ENCODE measurements at places on chromosomes 3 and 15.

DNA sequence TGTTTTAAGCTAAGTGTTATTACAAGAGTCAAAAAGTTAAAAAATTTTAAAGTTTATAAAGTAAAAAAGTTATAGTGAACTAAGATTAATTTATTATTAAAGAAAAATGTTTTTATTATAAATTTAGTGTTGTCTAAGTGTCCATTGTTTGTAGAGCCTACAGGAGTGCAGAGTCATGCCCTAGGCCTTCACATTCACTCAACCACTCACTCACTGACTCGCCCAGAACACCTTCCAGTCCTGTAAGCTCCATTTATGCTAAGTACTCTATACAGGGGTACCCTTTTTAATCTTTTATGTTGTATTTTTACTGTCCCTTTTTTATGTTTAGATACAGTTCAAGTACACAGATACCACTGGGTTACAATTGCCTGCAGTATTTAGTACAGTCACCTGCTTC lies 37.2 kb downstream of the EEFSEC start:
- peaks cover 15% of the 10 kb centered on the region for H3K4me1 ChIP-seq
- H3K27me3 ChIP-seq, result no peaks in the 10 kb centered on the region
- no peak overlapping the region for H3K4me3 ChIP-seq
- no peaks in the 10 kb centered on the region for H3K36me3 ChIP-seq

DNA sequence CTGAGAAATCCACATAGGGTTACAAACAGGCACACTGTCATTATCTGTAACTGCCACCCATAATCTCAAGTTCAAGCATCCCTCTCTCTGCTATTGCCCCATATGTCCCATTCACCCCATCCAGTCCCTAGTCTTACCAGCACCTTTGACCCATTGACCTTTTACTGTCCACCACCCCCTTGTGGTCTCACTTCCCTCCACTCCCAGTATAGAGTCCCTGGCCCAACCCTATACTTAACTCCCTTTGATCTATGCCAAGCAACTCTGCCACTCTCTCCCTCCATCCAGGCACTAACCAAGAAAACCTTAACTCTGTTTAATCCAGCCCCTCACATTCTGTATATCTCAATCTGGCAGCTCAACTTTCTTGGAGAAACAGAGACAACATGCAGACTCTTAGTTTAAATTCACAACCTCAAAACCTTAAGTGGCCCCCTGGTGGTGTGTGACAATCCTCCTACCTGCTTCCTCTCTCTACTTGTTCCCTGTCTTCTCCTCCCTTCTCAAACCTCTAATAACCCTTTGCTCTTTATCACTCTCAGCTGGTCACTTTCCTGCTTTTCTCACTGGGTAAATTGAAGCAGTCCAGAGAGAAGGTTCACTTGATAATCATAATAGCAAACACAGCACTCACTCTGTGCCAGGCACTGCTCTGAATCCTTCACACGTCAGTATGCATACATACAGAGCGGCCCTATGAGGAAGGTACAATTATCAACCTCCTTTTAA lies 162.7 kb downstream of the STT3B start:
- no peaks in the 10 kb centered on the region for H3K27me3 ChIP-seq
- DNase-seq, result no peak
- no peak overlapping the region for H3K27ac ChIP-seq
- no peak overlapping the region for H3K4me3 ChIP-seq

- no peak overlapping the region for H3K27ac ChIP-seq
- DNase-seq, result no peak
- no peaks in the 10 kb centered on the region for H3K27me3 ChIP-seq
Measured at GRCh38 chr3:175150812-175151401, 291.8 kb downstream of the NAALADL2 start.

- no peak overlapping the region for H3K27ac ChIP-seq
- no peaks in the 10 kb centered on the region for H3K4me1 ChIP-seq
- H3K4me3 ChIP-seq, result no peak overlapping the region
- H3K27me3 ChIP-seq, result no peaks in the 10 kb centered on the region
- no peak for DNase-seq
- H3K36me3 ChIP-seq, result no peaks in the 10 kb centered on the region
Measured at GRCh38 chr3:155984791-155985417, 114.5 kb downstream of the GMPS start.

DNA sequence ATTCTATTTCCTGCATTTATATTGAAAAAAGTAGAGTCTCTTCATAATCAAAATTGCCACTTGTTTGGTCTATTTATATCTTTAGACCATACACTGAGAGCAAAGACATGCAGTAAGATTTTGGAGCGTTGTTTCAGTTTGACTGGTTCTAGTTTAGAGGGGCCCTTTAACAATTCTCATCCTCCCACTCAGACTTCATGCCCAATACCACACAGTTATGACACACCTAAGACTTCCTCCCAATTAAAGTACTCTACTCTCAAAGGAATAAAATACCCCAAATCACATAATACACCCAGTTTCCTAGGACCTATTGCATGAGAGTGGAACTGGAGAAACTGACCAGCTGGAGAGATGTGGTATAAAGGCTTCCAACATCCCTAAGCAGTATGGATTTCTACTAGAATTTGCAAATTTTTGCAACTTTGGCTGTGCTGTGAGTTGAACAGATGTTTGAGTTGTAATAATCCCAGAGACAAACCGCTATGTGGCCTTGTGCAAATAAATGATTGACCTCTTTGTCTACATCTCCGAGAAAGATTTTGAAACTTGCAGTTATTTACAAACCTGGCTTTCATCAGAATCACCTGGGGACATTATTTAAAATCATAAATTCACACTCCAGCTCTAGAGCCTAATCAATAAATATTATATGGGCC lies 170.0 kb upstream of the ROBO2 start:
- no peak for DNase-seq
- H3K4me3 ChIP-seq, result no peak overlapping the region
- no peaks in the 10 kb centered on the region for H3K36me3 ChIP-seq
- H3K4me1 ChIP-seq, result no peaks in the 10 kb centered on the region
- H3K27ac ChIP-seq, result no peak overlapping the region

DNA sequence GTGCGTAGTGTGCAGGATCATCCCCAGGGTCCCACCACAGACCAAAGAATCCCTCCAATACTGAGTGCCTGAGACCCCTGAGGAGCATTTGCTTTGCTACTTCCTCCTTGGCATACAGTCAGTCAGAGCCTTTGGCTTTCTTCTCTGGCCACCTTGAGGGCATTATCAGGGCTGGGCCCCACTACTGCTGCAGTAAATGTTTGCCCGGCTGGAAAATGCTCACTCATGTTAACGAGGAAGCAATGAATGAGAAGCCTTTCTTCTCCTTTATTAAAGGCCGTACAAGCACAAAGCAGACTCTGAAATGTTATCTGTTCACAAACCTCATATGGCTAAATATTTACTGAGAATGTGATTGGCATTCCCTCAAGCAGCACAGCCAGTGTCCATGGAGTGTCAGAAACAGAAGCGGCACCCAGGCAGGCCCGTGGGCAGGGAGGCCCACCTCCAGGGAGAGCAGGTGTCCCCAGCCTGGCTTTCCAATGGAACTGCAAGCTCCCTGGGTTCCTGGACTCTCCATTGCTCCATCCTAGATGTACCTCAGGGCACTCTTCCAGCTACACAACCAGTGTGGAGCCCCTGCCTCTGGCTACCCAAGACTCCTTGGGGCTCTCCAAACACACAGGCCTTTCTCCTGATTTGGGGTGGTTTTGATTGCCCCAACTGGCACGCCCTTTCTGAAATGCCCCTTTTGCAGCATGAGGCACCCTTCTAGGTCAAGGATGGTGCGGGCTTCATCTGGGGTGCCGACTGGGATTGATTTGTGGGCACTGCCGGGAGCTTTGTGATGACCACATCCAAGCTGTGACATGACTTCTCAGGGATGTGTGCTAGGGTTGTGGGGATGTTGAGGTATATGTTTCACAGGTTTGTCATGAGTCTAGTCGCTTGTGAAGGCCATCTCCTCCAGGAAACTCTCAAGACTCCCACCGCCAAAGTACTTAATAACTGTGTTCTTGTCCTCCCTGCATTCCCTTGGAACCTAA lies 195.6 kb downstream of the FAM43A start:
- no peak for DNase-seq
- H3K36me3 ChIP-seq, result no peaks in the 10 kb centered on the region
- H3K27ac ChIP-seq, result no peak overlapping the region
- no peak overlapping the region for H3K4me3 ChIP-seq
- peaks cover 45% of the 10 kb centered on the region for H3K4me1 ChIP-seq
- no peaks in the 10 kb centered on the region for H3K27me3 ChIP-seq

All from spleen (tissue), 13 donors.